ENCODE measurements at places on chromosomes 6 and 20.

DNA sequence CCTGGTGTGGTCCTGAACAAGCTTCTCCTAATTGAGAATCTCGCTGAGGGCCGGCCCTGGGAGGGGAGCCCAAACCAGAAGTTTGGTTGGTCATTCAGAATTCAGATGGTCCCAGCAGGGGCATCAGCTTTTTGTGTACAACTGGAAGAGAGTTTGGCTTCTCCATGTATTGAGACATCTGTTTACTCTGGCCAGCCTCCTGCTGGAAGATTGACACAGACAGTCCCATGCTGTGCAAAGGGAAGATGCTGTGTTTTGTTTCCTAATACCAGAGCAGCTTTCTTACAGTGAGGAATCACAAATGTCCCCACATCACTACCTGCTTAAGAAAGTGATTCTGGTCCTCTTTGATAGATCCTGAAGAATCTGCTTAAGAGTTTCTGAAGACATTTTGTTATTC is 97.8 kb downstream of the PLEKHG1 start:
- DNase-seq = no peak

DNA sequence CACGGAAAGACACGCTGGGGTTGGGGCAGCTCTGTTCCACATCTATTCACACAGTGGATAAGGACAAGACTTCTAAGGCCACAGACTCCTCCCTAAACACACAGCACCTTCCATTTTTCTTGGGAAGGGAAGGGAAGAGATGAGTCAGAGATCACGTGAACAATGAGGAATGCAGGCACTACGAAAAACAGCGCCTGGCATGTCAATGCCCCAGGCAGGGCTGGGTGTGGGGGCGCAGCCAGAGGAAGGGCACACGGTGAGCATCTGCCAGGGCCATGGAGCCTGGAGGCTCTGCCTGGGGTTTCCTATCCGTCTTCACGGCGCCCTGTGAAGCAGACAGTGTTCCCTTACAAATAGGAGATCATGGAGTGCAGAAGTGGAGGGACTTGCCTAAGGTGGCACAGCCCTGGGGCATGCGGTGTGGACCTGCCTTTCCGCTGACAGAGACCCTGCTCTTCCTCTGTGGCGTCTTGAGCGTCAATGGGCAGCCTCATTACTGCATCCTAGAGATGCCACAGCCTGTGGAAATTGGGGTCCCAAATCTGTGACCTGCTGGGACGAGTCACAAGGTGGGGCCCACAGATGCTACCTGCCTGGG is 15.4 kb downstream of the UNC93A start:
- no peak for DNase-seq

DNA sequence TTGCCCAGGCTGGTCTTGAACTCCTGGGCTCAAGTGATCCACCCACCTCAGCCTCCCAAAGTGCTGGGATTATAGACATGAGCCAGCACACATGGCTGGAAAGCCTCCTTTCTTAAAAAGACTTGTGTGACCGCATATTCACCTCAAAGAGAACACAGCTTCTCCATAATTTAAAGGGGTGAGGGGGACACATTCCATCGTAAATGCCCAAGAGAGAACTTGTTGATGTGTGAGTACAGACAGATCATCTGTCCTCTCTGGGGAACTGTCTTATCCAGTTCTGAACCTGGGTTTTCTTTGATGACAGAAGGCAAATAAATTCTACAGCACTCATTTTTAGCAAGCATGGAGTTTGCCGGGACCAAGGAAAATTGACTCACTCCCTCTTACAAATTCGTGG is 47.2 kb downstream of the NFATC2 start:
- no peak for DNase-seq

- peak; percentile 91 for DNase-seq
Measured at GRCh38 chr20:34365765-34366213, 2.7 kb downstream of the ITCH start.

- DNase-seq = no peak
Measured at GRCh38 chr20:40668449-40669228, 20.4 kb downstream of the MAFB start.

DNA sequence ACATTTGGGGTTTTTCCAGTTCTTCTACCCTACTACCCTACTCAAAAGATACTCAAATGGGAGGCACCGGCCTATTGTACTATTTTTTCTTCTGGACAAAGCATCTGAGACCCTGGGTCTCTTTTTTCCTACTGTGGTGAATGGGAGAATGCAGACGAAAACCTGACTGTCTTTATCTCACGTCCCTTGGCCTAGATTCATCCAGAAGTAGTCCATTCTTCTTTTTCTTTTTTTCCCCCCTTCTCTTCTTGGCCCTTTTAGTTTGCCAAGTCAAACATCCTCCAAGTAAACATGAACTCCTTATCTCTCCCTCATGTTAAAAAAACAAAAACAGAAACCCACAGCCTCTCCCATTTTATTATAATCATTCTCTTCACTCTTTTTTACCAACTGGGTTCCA is 8.7 kb upstream of the ILRUN start:
- DNase-seq = no peak

DNA sequence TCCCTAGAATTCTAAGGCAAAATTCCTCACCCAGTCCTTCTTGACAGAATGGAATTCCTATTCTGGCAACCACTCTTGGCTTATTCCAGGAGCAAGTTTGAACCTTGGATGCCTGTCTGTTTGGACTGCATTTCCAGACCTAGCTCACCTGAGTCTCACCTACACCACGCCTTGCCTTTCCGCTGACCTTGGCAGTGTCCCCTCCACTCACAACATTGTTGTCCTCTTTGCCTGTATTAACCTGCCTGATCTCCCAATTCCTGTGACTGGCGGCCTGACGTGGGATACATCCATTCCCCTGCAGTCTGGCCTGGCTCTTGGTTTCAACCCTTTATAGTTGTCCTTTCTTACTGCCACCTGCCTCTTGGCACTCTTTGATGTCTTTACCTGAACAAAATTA is 281.4 kb upstream of the SOX4 start:
- DNase-seq = no peak

GRCh38 chr6:113734982-113735381 is 122.2 kb upstream of the MARCKS start:
- peak; percentile 2 for DNase-seq

DNA sequence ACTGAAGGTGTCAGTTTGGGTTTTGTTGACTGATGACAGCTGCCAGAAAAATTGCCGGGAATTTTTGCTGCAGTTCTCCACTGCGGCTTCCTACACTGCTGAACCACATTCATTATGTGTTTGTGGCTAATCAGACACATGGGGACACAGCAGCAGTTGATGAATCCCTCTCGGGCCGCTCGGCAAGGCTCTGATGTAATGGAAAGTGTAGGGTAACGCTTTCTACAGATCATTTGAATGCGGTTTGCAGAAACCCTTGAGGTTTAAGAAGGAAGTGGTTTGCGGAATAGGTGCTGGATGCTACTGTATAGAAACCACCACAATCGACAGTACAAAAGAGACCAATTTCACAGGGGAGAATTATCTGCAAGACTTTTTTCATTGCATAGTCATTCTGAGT is 138.7 kb upstream of the SASH1 start:
- peak; percentile 53 for DNase-seq

GRCh38 chr6:150606647-150607328 is 7.1 kb downstream of the PLEKHG1 start:
- DNase-seq = no peak

All from inflammatory macrophage (primary cell).